Forelimb muscle (tissue), 1 donor: ENCODE measurements at places on chromosomes 7 and 10.

GRCh38 chr10:4947635-4948596 lies 15.3 kb upstream of the AKR1C1 start:
- DNase-seq: no peak

DNA sequence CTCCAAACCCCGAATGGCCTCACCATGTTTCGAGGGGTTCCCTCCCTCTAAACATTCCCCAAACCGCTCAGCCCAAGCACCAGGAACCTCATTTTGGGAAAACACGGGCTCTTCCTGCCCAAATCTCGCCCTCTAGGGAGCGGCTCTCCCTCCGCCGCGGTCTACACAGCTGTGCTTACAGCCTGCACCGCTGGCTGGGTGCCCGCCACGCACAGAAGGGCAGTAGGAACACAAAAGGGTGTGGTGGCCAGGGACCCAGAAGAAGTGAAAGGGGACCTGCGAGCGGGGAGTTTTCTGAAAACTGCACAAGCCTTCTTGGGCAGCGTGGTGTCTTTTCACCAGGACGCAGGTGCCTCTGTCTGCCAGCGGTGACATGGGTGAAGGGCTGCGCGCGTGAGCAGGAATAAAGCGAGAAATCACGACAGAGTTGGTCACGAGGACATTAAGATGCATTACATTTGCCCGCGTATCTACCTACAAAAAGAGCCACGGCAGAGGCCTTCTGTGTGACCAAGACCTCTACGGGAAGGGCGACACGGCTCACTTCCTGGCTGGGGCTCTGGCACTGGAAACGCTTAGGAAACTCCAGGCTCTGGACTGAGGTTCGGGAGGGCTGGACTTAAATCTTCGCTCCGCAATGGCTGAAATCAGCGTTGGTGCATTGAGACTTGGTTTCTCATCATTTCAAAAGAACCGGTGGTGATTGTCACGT lies 171.7 kb downstream of the LSM5 start:
- DNase-seq: no peak

GRCh38 chr10:48941427-48942075 lies 1.9 kb upstream of the LRRC18 start:
- DNase-seq: no peak

GRCh38 chr7:100546926-100547800 lies 8.2 kb downstream of the AGFG2 start:
- no peak for DNase-seq

DNA sequence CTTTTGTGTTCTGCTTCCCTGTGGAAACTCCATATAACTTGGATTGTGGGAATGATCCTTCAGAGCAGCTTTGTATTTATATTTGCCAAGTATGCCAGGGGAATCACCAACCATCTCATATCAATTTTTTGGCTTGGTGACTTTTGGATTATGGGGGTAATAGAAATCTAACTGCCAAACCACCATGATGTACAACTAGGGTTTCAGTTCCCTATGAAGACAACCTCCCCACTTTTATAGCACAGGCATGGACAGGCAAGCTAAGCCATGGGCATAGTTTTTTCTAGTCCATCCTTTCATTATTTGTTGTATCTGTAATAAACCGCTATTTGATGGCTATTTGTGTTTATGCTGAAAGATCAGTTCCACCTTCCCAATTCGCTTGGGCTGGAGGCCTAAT lies 17.7 kb downstream of the NPY start:
- no peak for DNase-seq

DNA sequence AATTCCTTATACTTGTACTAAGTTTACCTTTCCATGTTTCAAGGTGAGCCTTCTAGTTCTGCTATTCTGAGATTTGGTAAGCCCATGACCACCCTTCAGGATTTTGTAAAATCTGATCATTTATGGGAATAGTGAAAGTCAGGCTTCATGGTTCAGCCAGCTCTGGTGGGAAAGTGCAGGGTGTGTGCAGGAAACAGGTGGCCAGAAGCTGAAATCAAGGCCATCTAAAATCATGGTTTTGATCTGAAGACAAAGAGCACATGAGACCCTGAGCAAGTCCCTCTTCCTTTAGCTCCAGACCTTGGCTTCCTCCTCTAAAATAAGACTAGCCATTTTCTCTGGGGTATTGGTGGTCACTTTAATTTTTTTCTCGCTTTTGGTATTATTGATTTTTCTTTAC lies 91.3 kb downstream of the CALD1 start:
- no peak for DNase-seq

GRCh38 chr10:19819419-19820033 lies 3.3 kb downstream of the PLXDC2 start:
- peak; percentile 83 for DNase-seq

- no peak for DNase-seq
Observed at GRCh38 chr7:97007583-97007861, 2.2 kb downstream of the DLX6 start.

- no peak for DNase-seq
Observed at GRCh38 chr7:139913021-139913844, 84.2 kb downstream of the TBXAS1 start.

- no peak for DNase-seq
Observed at GRCh38 chr10:56836659-56837058, 475.6 kb upstream of the ZWINT start.

DNA sequence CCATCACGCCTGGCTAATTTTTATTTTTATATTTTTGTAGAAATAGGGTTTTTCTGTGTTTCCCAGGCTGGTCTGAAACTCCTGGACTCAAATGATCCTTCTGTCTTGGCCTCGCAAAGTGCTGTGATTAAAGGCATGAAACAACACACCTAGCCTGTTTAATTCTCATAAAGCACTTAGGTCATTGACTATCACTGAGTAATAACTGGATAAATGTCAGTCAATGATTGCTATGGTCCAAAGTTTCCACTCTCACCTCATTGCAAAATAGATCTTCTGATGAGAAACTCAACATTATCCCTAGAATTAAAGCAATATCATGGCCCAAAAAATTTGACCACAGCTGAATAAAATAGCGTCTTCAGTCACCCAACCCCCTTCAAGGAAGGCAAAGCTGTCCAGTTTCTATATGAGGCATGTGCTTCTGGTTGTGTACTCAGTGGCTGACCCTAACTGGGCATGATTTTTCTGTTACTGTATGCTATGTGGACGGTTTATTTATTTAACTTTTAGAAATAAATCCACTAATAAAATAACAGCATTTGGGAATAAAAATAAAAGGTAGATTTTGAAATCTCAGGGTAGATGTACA lies 86.5 kb upstream of the LRRN3 start:
- no peak for DNase-seq

GRCh38 chr7:70069977-70070376 lies 471.7 kb downstream of the AUTS2 start:
- no peak for DNase-seq

DNA sequence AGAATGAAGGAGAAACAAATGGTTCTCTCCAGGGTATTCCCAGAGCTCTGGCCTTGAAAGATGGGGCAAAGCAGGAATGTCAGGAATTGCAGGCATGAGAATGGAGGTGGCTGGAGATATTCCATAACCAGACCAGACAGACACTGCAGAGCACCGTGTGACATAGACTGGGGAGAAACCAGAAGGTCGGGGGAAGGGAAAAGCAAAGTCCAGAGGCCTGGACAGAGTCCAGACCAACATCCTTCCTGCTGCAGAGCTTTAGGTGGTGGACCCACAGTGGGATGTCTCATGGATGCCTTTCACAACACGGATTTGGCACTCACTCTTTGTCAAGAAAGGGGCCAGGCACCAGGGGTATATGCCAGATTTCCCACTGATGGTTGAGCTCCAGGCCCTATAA lies 177.2 kb upstream of the INHBA start:
- no peak for DNase-seq

GRCh38 chr7:151833691-151834090 lies 43.2 kb downstream of the PRKAG2 start:
- no peak for DNase-seq

DNA sequence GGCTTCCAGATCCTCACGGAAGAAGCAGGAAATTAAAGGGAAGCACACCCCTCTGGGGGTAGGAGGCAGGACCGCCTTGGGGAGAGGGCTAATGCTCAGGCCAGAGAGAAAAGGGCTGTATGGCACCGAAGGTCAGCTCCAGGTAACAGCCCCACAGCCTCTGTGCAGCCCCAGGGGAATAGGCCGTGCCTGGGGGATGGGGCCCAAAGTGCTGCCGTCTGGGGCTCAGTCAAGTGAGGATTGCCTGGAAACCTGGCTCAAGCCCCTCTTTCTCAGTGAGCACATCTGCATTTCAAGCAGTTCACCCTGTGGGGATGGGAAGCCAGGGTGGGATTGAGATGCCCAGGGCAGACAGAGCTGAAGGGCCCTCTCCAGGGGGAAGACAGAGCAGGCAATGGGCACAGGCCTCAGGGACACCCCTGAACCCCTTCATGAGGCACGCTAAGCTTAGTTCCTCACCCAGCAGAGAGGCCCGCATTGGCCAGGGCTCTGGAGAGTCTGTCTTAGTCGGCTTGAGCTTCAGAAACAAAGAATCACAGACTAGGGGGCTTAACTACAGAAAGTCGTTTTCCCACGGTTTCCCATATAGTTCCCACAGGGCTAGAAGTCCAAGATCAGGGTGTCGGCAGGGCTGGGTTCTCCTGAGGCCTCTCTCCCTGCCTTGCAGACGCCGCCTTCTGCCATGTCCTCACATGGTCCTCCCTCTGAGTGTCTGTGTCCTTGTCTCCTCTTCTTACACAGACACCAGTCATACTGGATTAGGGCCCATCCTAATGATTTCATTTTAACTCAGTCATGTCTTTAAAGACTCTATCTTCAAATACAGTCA lies 118.2 kb downstream of the PTPN20 start:
- DNase-seq: no peak

DNA sequence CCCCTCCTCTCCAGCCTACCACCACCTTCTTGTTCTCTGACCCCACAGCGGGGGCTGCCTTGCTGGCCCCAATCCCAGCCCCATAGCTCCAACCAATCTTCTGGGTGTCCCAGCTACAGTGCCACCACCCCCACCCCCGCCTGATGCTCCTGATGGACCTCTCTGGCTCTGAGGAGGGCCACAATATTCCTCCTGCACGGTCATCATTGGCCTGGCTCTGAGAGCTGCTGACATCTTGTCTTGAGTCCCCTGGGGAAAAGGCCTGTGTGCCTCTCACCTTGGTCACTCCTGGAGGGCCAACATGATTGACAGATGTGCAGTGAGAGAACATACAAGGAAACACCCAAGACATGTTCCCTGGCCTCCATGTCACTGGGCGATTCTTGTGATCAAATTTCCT lies 7.6 kb downstream of the GDF2 start:
- no peak for DNase-seq

GRCh38 chr7:14380881-14381280 lies 391.4 kb upstream of the ETV1 start:
- DNase-seq: no peak

GRCh38 chr7:137804836-137805235 lies 41.9 kb downstream of the DGKI start:
- DNase-seq: no peak

DNA sequence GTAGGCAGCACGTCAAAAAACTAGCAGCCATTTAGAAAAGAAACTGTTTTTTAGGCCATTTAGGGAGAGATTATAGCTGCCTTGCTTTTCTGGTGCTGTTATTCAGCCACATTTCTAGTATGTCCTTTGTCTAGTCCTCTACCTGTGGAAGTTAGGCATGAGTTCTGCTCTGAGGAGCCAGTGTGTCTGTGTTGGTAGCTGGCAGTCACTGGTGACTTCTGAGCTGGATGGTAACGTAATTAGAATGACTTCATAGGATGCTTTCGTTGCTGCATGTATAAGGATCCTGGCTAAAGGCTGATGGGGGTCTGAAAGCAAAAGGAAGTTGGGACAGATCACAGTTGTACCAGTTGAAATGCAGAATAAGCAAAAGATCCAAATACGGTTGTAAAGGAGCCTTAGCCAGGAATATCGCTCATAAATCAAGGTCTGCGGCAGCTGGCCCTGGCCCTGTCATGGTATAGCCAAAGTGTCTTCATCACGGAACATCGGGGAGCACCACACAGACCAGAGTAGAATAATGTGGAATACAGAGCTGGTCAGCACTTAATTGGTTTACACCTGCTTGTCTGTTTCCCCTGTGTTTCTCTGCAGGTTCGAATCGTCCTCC lies 226.7 kb downstream of the EXOC4 start:
- no peak for DNase-seq

- no peak for DNase-seq
Observed at GRCh38 chr10:110456046-110456445, 41.7 kb upstream of the DUSP5 start.

DNA sequence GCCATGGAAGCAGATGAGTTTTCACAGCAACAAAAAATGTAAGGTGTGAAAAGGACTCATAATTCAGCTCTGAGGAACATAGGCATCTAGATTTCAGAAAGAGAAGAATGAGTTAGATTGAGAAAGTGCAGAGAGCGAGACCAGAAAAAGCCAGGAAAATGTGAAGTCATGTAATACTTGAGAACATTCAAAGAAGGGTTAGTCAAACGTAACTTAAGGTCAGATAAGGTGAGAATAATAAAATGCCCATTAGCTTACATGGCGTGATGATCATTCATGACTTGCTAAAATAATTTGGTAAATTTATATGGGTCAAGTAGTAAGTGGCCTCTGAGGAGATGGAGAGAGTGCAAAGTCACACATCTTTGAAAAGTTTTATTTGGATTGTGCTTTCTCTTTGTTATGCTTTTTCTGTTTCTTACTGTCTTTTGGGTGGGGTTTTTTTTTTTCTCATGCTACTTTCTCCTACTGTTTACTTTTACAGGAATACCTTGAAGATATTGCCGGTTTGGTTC lies 271.8 kb upstream of the NRG3 start:
- no peak for DNase-seq

GRCh38 chr7:42834676-42835075 lies 77.2 kb downstream of the C7orf25 start:
- DNase-seq: no peak

GRCh38 chr7:140315498-140316164 lies 82.7 kb downstream of the SLC37A3 start:
- no peak for DNase-seq

GRCh38 chr10:133186416-133187090 lies 26.5 kb downstream of the KNDC1 start:
- DNase-seq: no peak
